Amniotic stem cell (primary cell): ENCODE measurements at places on chromosomes 4 and X.

DNA sequence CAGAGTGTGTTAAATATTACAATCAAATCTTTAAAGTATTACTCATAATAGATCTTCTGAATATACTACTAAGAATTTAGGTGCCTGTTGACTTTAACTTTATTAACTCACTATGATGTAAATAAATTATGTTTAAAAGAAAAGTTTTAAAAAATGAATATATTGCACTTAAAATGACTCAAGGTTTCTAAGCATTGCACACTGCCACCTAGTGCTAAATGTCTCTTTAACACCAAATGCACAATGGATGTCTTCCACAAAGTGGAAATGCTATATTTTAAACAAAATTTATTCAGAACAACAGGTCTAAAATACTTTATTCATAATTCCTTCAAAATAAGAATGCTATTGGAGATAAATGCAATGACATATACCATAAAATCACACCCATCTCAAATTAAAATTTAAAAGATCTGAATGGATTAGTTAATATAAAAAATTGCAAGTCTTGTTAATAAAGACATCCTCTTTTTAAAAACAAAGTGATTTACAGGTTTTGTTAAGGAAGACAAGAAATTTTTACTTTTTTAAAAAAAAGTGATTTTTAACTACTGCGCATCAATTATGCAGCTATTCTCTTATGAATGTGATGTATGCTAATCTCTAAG is 5.5 kb downstream of the INPP4B start:
- DNase-seq = peak; percentile 39

GRCh38 chr4:80138551-80139538 is 58.5 kb upstream of the PRDM8 start:
- no peak for DNase-seq

DNA sequence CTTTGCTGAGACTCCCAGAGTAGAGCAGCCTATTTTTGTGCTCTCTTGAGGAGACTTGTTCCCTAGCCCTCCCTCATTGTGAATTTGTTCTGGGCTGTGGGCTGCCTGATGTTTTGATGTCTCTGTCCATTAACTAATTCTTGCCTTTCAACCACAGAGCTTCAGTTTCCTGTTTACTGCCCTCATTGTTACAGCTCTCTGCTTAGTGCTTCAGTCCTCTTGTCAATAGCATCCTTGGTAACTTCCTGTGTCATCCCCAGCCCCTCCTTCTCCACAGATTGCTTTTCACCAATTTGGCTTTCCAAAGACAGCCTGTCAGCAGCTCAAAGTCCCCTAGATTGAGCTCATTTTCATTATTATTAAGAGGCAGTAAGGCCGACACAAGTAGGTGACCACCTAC is 69.9 kb downstream of the COX7B2 start:
- DNase-seq = no peak

DNA sequence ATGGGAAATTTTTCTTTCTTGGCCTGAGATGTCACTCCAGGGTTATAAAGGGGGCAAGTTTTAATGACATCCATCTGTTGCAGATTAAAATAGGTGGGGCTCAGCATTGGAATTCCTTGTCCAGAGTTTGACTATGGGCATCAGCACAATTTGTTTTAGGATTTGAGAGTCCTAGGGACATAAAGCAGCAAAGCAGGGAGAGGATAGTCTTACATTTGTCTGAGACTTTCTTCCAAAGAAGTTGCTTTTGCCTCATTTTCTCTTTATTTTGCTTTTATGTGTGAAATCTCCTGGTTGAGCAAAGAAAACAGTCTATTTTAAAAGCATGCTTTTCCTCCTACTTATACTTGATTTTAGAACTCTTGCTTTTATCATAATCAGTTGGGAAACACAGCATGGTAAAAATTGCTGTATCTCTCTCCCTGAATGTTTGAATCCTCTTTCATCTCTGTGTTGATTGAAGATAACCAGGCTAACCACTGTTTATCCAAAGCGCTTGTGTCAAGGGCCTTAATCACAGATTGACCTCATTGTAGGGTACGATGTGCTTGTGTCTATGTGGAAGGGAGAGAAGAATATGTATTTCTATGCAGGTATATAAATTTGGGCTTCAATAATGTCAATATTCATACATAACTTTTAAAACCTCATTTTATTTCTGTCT is 121.5 kb downstream of the ANK2 start:
- DNase-seq = no peak

DNA sequence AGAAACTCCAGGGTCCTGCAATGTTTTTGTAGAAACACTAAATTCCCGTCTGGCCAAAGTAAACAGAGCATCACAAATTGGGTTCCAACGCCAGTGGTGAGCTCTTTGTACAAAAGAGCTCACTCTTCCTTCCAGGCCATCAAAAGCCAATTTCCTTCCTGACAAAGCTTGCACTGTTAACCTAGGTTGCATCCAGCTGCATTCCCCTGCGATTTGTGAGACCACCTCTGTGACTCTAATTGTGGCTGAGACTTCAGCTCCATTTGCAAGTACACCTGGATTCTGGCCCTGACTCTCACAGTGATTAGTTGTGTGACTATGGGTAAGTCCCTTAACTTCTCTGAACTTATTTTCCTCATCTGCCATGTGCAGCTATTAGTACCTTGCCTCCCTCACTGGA is 212.5 kb upstream of the CXorf66 start:
- no peak for DNase-seq

GRCh38 chrX:129746557-129747470 is 8.0 kb downstream of the XPNPEP2 start:
- no peak for DNase-seq

DNA sequence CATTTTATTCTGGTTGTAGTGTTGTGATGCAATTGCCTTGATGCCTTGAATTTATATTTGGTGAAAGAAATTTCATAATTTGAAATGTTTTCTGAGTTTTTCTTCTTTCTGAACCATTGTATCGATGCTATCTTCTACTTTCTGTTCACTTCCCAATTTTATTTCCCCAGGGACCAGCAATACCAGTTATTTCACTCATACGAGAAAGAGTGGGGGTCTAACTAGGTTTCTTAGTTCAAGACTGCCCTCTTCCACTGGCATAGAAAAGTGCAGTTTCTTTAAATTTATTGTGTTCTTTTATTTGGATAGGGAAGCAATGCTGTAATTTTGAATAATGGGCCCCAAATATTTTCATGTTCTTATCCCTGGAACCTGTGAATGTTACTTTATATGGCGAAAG is 544.0 kb upstream of the ADGRL3 start:
- DNase-seq = no peak
